ENCODE measurements at places on chromosomes 11 and 22. TPM values are rescaled to one million over a fixed set of nuclear protein-coding genes. Genes with fewer than 3 reads are reported as not detected.
A peak's percentile ranks its signal among the peaks of the same experiment; 100 is the strongest.

DNA sequence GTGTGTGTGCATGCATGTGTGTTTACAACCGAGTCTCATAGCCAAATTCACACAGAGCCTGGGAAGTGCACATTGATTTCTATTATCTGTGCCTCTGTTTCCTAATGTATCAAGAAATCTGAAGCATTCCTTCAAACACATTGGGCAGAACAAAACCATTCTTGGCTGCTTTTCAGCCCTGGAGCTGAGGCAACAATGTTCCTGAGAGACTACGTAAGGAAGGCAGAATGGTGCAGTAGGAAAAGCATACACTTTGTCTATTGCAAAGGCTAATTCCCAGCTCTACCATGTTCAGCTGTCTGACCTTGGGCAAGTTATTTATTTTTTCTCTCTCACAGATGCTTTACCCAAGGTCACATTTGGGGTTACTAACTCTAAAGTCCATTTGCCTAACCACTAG lies 575.5 kb downstream of the SOX6 start:
- DNase-seq, result no peak

GRCh38 chr11:111077530-111078322 lies 167.8 kb upstream of the POU2AF2 start:
- no peak for DNase-seq

GRCh38 chr11:78938971-78939370 lies 364.3 kb upstream of the NARS2 start:
- DNase-seq, result no peak

DNA sequence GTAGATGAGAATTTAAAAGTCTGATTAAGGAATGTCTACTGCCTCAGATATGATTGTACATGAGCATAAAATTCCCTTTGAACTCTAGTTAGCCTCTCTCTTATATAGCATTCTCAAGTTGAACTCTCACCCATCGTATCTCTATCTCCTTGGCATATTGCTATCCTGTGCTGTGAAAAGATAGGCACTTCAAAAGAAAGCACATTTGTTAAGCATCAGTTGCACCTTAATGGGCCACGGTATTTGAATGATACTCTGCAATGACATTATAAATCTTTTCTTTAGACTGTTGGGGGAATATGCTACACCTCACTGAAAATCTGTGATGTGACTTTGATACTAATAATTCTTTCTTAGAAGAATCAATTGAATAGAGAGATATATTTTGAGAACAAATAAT lies 570.7 kb downstream of the JRKL start:
- no peak for DNase-seq

- no peak for DNase-seq
Observed at GRCh38 chr22:49749885-49750510, 77.7 kb downstream of the BRD1 start.

DNA sequence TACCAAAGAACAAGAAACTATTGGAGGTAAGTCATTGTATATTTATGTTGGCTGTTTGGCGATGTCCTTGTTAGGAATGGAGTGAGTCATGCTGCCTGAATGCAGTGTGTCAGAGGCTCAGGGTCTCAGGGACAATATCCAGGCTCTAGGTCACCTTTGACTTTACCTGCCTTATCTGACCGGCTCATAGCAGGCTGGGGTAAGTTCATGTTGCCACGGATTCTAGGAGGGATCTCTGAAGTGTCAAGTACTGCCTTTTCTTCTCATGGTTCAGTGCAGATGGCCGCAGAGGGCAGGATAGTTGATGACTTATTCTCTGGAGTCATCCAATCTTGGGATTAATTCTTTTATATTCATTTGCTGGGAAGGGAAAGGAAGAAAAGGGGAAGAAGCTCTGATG lies 53.2 kb downstream of the SPON1 start:
- peak; percentile 9 for DNase-seq

GRCh38 chr11:19225123-19225522 lies 15.6 kb downstream of the E2F8 start:
- no peak for DNase-seq

- no peak for DNase-seq
Observed at GRCh38 chr11:61555051-61555969, 25.6 kb downstream of the SYT7 start.

The ZNF215 gene
- 1.4 TPM for total RNA-seq

The CNTF gene
- 2.6 TPM for total RNA-seq

Measured in LHCN-M2 (cell line).